Stimulated activated CD8-positive, alpha-beta memory T cell treated with anti-CD3 and anti-CD28 coated beads, Interleukin-12 subunit alpha, Interleukin-12 subunit beta, amount 100 ng/mL, for 4 hours (primary cell): ENCODE measurements at places on chromosomes 4 and X.

GRCh38 chrX:123884809-123885408, 25.1 kb downstream of the XIAP start:
- no peak for DNase-seq

GRCh38 chr4:83259586-83259985, 25.0 kb downstream of the COQ2 start:
- no peak for DNase-seq

GRCh38 chr4:67934628-67935027, 28.7 kb downstream of the TMPRSS11A start:
- DNase-seq = no peak

DNA sequence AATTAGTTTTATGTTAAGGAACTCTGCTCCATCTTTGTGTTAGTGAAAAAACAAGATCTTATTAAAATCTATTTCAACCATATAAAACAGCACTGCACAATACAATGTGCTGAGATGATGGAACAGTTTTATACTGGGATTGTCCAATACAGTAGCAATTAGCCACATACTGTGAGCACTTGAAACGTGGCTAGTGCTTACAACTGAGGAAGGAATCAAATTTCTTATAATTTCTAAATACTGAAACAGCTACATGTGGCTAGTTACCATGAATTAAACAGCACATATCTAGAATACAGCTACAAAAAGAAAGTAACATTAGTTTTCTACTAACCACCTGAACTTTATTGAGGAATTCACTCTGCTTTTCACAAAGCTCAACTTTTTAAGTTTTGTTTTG, 14.7 kb downstream of the NFXL1 start:
- no peak for DNase-seq

- DNase-seq = no peak
These were observed 32.9 kb downstream of the TMEM150C start for GRCh38 chr4:82528868-82529267.

- no peak for DNase-seq
These were observed 66.3 kb downstream of the TSC22D3 start for GRCh38 chrX:107709266-107709806.

- DNase-seq = no peak
These were observed 13.1 kb upstream of the ETNPPL start for GRCh38 chr4:108775921-108776320.

- DNase-seq = no peak
These were observed 303.5 kb upstream of the SPOCK3 start for GRCh38 chr4:167537761-167538160.

GRCh38 chr4:77443941-77444340, 161.7 kb upstream of the CXCL13 start:
- DNase-seq = no peak

GRCh38 chrX:153668423-153669173, 5.0 kb downstream of the PNCK start:
- no peak for DNase-seq

DNA sequence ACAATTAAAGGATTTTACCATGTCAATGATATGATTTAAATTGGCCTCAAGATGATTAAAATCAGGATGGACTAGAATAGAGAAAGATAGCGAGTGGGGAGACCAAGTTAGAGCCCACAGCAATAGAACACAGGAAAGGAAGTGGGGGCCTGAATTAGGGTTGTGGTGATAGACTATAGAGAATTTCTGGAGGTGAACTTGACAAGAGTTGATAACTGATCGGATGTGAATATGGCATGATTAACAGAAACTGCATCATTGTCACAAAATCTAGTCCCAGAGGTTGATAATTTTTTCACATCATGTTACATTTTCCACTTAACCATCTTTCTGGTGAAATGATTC, 26.3 kb upstream of the TRPC3 start:
- no peak for DNase-seq

GRCh38 chr4:1421657-1422056, 15.4 kb upstream of the NKX1-1 start:
- no peak for DNase-seq

DNA sequence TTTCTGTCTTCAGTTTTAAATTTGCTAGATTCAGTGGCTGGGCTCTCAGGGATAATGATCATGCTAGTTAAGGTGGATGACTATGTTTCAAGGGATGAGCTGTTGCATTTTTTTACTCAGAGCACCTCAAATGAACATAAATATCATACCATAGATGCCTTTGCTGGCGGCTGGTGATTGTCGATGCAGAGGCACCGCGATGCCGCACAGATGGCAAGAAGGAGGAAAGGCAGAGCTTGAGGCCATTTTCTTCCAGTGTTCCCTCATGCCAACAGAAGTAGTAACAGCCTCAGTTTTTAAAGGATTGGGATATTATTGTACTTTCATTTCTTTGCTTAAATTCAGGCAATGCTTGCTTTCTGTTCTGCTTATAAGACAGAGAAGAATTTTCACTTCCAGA, 654.7 kb upstream of the IGFBP7 start:
- DNase-seq = no peak

- no peak for DNase-seq
These were observed 147.9 kb downstream of the FBXO8 start for GRCh38 chr4:174135530-174135929.

- no peak for DNase-seq
These were observed 101.9 kb upstream of the RBPJ start for GRCh38 chr4:26218677-26219605.

DNA sequence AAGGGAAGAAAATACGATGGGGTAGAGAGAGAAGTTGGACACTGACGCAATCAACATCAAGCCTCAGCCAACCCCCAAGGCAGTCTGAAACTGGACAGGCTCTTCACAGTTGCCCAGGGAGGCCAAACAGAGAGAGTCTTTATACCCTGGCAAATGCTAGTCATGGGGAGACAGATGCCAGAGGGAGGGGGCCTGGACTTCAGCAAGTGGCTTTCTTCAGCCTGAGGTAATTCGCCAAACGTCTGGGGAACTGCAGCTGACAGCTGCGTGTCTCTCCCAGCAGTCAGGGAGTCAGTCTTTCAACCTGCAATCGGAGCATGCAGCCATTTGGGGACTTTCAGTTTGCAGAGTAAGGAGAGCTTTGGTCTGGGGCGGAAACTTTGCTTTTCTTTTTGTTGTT, 521.6 kb downstream of the TRIML1 start:
- no peak for DNase-seq

DNA sequence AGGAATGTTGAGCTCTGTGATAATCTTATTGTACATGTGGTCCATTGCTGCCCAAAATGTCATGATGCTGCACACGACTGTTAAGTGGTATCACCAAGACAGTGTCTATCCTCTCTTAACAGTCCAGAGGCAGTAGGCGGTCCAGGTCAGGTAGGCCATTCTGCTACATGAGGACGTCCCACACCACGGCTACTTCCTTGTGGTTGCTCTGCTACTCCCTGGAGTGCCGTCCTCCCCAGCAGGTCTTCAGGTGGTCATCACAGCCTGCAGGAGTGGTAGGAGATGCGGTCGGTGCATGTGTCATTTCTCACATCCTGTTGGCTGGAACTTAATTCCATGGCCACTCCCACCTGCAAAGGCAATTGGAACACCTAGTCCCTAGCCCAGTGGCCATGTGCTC, 11.5 kb upstream of the STK32B start:
- no peak for DNase-seq

- no peak for DNase-seq
These were observed 1040.0 kb downstream of the STPG2 start for GRCh38 chr4:97103252-97103651.
